CD4-positive, alpha-beta T cell treated with Interleukin-15 for 1 hour (primary cell): ENCODE measurements at places on chromosomes 3 and 15.

DNA sequence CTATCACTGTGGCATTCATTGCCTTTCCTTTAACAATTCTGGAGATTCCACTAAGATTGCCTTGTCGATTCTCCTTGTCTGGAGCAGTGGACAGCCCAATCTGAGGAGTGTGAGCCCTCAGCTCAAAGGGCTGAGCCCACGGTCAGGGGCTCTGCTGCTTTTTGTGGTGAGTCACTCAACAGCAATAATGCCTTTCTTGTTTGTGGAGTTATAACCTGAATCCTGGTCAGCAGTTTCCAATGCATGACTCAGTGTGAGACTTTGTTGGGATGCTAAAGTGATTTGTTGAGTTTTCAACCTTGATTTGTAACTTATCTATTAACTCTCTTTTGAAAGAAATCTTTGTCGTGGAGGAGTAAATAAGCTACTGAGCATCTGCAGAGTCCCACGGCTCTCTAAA is 183.5 kb downstream of the TJP1 start:
- DNase-seq: no peak

DNA sequence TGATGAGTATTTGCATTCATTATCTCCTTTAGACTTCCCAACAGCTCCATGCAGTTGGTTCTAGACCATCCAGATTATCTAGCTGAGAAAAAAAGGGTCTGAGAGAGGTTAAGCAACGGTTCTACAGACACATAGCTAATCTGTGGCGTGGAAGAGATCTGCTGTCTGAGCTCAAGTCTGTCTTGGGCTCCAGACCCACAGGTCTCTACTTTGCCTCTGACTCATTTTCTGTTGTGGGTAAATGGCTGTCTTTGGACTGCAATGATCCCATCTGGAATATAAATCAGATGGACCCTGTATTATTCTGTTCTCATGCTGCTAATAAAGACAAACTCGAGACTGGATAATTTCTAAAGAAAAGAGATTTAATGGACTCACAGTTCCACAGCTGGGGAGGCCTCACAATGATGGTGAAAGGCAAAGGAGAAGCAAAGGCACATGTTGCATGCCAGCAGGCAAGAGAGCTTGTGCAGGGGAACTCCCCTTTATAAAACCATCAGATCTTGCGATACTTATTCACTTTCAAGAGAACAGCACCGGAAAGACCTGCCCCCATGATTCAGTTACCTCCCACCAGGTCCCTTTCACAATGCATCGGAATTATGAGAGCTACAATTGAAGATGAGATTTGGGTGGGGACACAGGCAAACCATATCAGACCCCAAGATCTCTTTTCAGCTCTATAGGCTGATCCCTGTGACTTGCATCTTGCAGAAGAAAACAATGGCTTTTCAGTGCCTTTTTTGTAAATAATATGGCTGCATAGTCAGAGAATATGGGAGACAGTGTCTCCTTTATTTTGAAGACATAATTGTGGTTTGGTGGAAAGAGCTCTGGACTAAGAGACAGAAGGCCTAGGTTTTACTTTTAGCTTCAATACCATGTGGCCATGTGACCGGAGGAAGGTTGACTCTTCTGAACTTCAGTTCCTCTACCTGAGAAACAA is 24.7 kb downstream of the CEMIP start:
- no peak for DNase-seq

DNA sequence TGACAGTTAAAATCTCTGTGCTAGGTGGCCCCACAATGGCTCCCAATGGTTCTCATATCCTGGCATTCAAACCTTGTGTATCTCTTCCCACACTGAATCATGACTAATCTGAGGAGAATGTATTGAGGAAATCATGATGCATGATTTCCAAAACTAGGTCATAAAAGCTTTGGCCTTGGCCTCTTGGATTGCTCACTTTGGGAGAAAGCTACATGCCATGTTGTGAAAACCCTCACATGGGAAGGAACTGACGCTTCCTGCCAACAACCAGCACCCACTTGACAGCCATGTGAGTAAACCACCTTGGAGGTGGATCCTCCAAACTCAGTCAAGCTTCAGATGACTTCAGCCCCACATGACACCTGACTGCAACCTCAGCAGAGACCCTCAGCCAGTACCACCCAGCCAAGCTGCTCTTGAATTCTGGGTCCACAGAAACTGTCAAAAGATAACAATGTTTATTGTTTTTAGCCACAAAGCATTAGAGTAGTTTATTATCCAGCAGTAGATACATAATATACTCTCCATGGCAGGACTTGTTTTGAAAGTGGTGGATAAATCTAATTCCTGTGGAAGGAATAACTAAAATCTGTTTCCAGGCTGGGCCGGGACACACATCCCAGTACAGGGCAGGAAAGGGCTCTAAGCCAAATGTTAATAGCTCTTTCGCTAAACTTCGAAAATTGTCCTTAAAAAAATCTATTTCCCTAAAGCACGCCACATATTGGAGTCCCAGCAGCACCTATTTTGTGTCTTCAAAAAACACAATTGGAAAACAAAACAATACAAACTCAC is 1.0 kb upstream of the ZNF620 start:
- DNase-seq: no peak

DNA sequence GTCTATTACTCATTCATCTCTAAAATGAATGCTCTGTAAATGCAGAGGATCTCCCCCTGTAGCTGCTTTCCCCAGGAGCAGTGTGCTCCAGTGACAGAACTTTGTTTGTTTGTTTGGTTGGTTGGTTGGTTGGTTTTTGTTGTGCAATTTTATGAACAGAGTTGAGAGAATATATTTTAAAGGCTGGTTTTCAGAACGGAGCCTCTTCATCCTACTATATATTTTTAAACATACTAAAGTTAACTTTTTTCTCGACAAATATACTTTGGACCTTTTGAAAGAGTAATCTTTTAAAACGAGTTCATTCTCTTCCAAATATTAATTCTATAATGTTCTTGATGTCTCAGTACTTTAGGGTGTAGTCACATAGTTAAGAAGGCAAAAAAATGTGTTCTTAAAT is 20.2 kb downstream of the RYR3 start:
- no peak for DNase-seq

DNA sequence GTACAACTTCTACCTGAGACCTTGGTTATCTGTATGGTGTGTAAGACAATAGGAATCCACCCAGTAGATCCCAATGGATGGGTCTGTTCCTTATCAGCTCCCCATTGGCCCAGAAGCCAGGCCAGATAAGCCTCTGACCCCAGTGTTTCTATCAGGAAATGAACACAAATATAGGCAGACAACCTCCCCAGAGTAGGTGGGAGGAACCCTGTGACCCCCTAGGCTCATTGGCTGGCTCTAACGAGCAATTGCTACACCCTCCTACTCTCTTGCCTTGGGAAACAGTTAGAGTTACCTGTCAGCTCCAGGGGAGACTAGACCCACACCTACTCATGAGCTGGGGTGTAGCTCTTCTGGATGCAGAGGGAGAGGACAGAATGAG is 299.9 kb downstream of the UACA start:
- no peak for DNase-seq

- peak; percentile 68 for DNase-seq
Observed at GRCh38 chr3:15287565-15288330, 44.6 kb downstream of the SH3BP5 start.

DNA sequence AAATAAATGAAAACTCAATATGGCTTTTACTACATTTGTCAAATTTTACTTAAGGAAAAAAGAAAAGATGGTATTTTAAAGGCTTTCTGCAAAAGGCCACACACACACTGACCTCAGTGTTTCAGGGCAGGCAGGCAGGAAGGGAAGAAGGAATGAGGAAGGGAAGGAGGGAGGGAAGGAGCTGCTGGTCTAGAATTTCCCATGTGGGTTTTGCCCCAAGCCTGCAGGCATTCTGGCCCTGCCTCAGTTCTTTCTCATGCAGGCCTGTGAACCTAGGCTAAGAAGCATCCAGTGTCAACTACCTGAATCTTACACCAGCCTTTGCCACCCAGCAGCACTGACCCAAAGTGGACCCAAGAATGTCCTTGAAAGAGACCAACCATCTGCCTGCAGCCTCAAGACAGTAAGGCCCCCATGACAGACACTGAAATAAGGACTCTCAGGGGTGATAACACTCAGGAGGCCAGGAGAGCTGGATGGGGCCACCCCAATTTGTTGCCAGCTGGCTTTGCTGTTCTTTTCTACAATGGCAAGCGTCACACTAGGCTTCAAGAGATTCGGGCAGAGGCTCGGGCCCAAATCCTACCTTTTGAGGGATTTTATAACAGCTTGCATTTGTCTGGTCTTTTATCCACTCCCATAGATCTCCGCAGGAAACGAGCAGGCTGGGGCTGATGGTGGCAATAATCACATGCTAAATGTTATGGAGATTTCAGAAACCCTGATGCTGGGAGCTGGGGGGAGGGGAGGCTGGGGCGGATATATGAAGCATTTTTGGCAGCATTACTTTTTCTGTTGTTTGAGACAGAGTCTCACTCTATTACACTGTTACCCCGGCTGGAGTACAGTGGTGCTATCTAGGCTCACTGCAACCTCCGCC is 51.4 kb downstream of the XXYLT1 start:
- DNase-seq: no peak

- no peak for DNase-seq
Observed at GRCh38 chr15:51589881-51590568, 32.5 kb downstream of the DMXL2 start.

GRCh38 chr3:43178891-43179366 is 73.0 kb upstream of the POMGNT2 start:
- DNase-seq: peak; percentile 55

DNA sequence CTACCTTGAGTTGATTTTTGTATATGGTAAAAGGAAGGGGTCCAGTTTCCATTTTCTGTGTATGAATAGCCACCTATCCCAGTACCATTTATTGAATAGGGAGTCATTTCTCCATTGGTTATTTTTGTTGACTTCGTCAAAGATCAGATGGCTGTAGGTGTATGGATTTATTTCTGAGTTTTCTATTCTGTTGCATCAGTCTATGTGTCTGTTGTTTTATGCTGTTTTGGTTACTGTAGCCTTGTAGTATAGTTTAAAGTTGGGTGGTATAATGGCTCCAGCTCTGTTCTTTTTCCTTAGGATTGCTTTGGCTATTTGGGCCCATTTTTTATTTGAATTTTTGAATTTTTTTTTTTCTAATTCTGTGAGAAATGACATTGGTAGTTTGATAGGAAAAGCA is 125.5 kb upstream of the FGF7 start:
- no peak for DNase-seq

- no peak for DNase-seq
Observed at GRCh38 chr3:158420654-158421396, 150.2 kb upstream of the MLF1 start.

GRCh38 chr3:12175844-12176453 is 17.2 kb upstream of the TIMP4 start:
- DNase-seq: peak; percentile 32

GRCh38 chr3:115187149-115187757 is 40.2 kb upstream of the ZBTB20 start:
- no peak for DNase-seq

DNA sequence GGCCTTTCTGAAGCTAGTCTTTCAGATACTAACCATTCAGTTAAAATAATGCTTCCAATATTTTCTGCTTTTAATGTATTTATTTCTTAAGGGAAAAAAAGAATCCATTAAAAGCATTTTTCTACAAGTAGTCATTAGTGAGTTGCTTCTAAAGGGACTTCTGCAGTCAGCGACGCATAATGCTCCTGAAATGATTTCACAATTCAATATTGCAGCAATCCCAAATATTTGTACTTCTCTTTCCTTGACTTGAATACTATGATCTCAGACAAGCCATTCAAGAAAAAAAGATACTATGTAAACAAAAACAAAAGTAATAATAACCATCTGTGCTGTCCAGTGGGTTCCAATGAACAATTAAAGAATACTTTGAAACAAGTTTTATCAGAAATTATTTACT is 681.0 kb downstream of the DIPK2A start:
- no peak for DNase-seq

GRCh38 chr3:13493867-13494441 is 13.8 kb downstream of the HDAC11 start:
- DNase-seq: no peak

- DNase-seq: no peak
Observed at GRCh38 chr3:46027736-46028397, 584 bp upstream of the XCR1 start.

GRCh38 chr3:99545941-99546580 is 92.3 kb upstream of the COL8A1 start:
- no peak for DNase-seq

- DNase-seq: no peak
Observed at GRCh38 chr3:148078658-148079057, 619.0 kb upstream of the AGTR1 start.

- DNase-seq: no peak
Observed at GRCh38 chr3:42876940-42877720, 1.5 kb upstream of the CYP8B1 start.

GRCh38 chr3:187781001-187781400 is 35.7 kb upstream of the BCL6 start:
- DNase-seq: no peak

GRCh38 chr15:92650966-92651365 is 4.6 kb downstream of the FAM174B start:
- DNase-seq: no peak

DNA sequence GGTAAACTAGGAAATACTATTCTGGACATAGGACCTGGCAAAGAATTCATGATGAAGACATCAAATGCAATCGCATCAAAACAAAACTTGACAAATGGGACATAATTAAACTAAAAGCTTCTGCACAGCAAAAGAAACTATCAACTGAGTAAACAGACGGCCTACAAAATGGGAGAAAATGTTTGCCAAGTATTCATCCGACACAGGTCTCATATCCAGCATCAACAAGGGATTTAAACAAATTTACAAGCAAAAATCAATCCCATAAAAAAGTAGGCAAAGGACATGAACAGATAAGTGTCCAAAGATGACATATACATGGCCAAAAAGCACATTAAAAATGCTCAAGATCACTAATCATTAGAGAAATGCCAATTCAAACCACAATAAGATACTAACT is 1088.9 kb downstream of the NAALADL2 start:
- no peak for DNase-seq

GRCh38 chr15:61655881-61656280 is 404.4 kb downstream of the VPS13C start:
- no peak for DNase-seq

DNA sequence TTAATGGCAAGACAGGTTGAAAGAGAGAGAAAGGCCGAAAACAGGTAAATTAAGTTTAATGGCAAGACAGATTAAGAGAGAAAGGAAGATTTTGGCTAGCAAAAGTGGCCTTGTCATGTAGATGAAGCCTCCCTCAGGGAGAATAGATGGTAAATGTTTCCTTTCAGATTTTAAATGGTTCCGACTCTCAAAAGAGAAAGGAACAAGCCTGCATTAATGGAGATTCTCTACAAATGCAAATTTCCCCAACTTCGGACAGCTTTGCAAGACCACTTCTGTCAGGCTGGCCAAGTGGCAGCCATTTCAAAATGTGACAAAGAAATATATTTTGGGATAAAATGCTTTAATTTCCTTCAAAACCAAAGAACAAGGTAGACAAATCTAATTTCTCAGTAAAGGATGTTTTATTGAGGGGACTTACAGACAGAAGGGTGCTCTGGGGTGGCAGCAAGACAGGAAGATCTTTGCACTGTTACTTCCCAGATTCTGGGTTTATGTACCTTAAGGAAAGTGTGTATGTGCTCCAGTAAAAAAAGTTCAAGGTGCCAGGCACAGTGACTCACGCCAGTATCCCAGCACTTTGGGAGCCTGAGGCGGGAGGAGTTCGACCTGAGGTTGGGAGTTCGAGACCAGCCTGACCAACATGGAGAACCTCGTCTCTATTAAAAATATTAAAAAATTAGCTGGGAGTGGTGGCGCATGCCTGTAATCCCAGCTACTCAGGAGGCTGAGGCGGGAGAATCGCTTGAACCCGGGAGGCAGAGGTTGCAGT is 626.3 kb upstream of the NAALADL2 start:
- no peak for DNase-seq
